ENCODE measurements at places on chromosomes 3 and 15.

DNA sequence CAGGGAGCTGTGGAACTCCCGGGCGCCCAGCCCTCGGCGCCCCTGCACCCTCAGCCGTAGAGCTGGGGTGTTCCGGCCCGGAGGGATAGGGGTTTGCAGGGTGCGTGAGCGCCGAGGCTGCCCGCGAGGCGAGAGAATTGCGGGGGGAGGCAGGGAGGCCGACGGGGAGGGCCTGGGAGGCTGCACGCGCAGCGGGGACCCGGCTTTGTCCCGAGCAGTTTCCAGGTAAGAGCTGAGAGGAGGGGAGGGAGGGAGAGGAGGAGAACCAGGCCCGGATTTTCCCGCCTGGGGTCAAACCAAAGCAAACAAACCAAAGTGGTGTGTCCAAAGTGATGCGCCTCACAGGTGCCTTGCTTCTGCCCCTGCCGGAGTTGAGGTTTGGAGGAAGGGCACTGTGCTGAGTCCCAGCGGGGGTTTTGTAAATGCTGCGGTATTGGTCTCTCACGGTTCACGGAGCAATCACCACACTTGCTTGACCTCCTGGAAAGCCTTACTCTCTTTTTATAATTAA is 146.4 kb downstream of the TJP1 start:
- no peak overlapping the region for H3K4me3 ChIP-seq
- DNase-seq, result no peak
- no peaks in the 10 kb centered on the region for H3K36me3 ChIP-seq
- H3K27ac ChIP-seq, result no peak overlapping the region
- peaks cover 44% of the 10 kb centered on the region for H3K27me3 ChIP-seq

GRCh38 chr3:45043728-45044299 is 17.7 kb downstream of the CLEC3B start:
- no peak overlapping the region for H3K27ac ChIP-seq
- peaks cover 21% of the 10 kb centered on the region for H3K27me3 ChIP-seq

DNA sequence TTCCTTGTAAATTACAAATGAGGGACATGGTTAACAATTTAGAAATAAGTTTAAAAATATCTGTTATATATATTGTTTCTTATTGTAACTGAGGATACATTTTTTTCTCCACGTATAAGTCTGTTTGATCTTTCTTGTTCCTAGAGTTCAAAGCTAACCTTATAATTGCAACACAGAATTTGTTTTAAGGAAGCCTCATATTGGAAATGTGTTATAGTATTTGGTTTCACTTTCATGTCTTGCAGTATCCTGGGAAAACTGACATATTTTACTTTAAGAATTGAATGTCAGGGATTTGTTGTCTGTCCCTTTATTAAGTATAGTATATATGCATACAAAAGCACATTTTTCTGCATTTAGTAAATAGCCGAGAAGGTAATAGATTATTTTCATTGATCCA is 23.5 kb upstream of the NIT2 start:
- no peaks in the 10 kb centered on the region for H3K27me3 ChIP-seq
- peaks cover 9% of the 10 kb centered on the region for H3K36me3 ChIP-seq
- no peak overlapping the region for H3K4me3 ChIP-seq
- no peaks in the 10 kb centered on the region for H3K4me1 ChIP-seq
- no peak for DNase-seq
- no peak overlapping the region for H3K27ac ChIP-seq

DNA sequence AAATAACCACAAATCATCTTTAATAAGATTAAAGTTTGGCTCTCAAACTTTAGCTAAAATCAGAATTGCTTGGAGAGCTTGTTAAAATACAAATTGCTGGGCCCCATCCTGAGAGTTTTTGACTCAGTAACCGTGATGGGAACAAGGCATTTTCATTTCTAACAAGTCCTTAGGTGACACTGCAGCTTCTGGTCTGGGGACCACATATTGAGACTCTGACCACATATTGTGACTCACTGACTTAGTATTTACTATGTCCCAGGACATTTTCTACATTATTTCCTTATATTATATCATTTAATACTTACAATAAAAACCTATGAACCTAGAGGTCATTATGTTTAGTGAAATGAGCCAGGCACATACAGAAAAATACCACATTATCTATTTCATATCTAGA is 164.5 kb downstream of the ZMAT3 start:
- no peak overlapping the region for H3K4me3 ChIP-seq

DNA sequence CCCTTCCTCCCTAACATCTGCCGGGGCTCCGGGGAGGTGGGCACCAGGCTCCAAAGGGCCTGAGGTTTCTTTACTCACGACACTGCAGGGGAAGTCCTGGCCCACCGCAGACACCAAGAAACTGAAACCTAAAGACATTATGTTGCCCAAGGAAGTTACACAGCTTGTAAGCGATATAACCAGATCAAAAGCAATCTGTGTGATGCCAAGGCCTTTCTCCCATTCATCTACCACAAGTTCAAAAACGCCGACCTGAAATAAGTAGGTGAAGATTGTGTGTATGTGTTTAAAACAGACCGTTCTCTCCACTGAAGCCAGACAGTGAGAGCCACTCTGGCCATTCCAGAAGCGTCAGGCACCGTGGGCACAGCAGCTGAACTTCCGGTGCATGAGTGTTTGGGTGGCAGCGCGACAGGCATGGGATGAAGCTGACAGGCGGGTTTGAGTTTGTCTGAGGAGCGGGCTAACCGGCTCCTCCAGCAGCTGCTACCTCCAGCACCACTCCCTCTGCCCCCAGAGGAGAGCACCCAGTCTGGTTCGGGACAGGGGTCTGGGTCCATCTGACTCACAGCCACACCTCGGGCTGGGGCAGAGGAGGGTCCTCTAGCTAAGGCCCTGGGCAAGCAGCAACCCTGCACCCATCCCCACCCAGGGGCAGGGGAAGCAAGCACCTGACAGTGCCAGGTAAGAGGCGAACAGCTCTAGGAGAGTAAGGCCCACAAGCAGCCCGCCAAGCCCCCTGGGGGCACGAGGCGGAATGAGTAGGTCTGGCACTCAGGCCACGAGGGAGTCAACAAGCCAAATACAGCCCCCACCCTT is 1.3 kb downstream of the TNK2 start:
- peak overlapping the region; percentile 98 for H3K27ac ChIP-seq
- peak; percentile 74 for DNase-seq
- H3K36me3 ChIP-seq, result peaks cover 2% of the 10 kb centered on the region
- no peaks in the 10 kb centered on the region for H3K27me3 ChIP-seq
- H3K4me1 ChIP-seq, result peaks cover 64% of the 10 kb centered on the region

DNA sequence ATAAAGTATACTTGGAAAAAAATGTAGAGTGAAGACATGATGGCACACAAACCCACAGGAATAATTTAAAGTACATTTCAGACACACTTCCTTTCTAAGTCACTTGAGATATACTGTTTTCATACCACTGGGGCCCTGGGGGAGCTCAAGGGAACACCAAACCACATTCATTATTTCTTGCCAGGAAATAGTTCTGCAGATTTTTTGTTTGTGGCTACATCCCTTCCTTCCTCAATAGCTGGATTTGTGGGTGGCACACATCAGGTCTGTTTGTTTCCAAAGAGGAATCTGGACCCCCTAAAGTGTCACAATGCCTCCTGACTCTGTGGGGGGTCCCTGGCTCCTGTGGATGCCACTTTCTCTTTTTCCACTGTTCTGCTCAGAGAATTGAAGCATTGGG is 153.5 kb upstream of the COL8A1 start:
- H3K27me3 ChIP-seq, result no peaks in the 10 kb centered on the region
- no peaks in the 10 kb centered on the region for H3K36me3 ChIP-seq
- no peak for DNase-seq
- no peak overlapping the region for H3K4me3 ChIP-seq
- H3K4me1 ChIP-seq, result no peaks in the 10 kb centered on the region
- H3K27ac ChIP-seq, result no peak overlapping the region

DNA sequence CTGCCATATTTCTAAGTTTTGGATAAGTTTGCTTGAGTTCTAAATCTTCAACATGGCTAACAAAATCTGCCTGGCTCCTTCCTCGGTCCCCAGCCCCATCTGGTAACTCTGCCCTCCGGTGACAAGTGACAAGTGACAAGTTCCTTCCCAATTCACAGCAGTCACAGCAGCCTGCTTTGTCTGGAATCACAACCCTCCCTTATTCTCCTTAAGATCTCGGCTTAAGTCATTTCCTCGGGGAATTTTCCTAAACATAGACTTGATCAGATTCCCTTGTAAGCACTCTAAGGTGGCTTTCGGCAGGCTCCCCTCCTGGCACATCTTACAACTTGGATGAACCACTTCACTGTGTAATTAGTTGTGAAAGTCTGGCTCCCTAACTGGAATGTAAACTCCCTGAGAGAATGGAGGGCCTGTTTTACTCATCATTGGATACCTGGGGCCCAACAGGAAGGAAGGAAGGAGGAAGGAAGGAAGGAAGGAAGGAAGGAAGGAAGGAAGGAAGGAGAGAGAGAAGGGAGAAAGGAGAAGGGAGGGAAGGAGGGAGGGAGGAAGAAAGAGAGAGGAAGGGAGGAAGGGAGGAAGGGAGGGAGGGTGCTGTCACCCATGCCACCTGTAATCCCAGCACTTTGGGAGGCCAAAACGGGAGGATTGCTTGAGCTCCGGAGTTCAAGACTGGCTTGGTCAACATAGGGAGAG is 126.4 kb downstream of the SHQ1 start:
- H3K4me3 ChIP-seq, result no peak overlapping the region
- H3K36me3 ChIP-seq, result peaks cover 3% of the 10 kb centered on the region
- H3K4me1 ChIP-seq, result peaks cover 21% of the 10 kb centered on the region
- DNase-seq, result no peak
- H3K27ac ChIP-seq, result no peak overlapping the region
- H3K27me3 ChIP-seq, result peaks cover 1% of the 10 kb centered on the region

DNA sequence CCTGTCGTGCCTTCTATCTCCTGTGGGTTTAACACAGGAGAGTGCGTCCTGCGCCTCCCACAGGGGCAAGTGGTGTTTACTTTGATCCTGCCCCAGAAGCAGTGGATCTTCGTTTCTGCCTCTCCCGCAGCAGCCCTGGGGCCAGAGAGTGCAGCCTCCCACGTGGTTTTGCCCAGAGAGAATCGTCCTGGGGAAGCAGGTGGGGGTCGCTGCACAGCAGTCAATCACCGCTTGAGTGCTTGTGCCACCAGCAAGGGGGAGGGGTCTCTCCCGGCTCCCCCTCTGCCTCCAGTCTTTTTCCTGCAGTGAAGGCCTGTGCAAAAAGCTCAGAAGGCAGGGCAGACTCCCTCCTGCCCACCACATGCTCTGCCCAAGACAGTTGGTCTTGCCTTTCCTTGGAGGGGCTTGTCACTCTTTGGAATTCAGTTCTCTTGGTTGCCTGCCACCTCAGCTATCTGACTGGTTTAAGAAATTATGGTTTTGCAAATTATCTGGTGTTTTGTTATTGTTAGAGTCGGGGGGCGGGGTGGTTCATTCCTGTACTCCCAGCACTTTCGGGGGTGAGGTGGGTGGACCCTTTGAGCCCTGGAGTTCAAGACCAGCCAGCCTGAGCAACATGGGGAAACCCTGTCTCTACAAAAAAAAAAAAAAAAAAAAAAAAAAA is 26.9 kb downstream of the STOML1 start:
- H3K4me1 ChIP-seq, result peaks cover 28% of the 10 kb centered on the region
- peak; percentile 63 for DNase-seq
- H3K27ac ChIP-seq, result peak overlapping the region; percentile 67
- H3K27me3 ChIP-seq, result peaks cover 2% of the 10 kb centered on the region
- peak overlapping the region; percentile 47 for H3K4me3 ChIP-seq

DNA sequence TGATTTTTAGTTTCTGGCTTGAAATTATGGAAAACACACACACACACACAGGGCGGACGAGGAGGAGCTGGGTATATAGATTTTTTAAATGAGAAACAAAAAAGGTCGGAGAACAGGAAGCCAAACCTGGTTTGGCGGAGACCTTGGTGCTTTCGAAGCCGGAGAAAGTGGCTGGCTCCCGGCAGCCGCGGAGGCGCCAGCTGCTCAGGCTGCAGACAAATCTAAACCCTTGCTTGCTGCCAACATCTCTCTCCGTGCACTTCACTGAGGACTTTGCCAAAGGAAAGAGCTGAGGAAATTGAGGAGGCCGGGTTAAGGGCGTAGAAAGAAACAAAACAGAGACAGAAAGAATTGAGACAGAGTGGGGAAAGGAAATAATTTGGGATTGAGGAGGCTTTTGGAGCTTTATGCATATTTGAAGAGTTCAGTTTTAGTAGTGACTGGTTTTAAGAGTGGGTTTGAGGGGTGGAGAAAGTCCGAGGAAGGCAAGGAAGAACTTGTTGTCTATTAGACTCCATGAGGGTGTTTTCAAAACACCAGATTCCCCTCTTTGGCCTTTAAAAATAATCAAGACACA is 2.2 kb downstream of the ZIC1 start:
- peaks cover 85% of the 10 kb centered on the region for H3K27me3 ChIP-seq
- H3K27ac ChIP-seq, result peak overlapping the region; percentile 79

DNA sequence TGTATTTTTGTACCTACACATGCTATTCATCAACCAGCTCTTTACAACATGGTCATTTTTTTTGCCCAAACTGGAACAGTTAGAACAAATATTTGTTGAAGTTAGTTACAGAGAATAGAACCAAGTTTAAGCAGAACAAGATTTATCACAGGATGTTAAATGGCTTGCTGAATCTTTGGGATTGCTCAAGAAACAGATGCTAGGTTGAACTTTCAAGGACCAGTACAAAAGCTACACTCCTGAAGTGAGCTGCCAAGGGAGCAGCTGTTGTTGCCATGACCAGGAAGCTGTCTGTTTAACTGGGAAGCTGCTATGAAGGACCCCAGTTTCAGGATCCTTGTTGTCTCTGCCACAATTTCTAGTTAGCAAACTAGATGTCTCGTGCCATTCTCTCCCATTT is 53.7 kb downstream of the ZIC1 start:
- H3K27ac ChIP-seq, result no peak overlapping the region
- no peak overlapping the region for H3K4me3 ChIP-seq
- H3K27me3 ChIP-seq, result no peaks in the 10 kb centered on the region
- H3K36me3 ChIP-seq, result no peaks in the 10 kb centered on the region
- no peaks in the 10 kb centered on the region for H3K4me1 ChIP-seq
- no peak for DNase-seq

DNA sequence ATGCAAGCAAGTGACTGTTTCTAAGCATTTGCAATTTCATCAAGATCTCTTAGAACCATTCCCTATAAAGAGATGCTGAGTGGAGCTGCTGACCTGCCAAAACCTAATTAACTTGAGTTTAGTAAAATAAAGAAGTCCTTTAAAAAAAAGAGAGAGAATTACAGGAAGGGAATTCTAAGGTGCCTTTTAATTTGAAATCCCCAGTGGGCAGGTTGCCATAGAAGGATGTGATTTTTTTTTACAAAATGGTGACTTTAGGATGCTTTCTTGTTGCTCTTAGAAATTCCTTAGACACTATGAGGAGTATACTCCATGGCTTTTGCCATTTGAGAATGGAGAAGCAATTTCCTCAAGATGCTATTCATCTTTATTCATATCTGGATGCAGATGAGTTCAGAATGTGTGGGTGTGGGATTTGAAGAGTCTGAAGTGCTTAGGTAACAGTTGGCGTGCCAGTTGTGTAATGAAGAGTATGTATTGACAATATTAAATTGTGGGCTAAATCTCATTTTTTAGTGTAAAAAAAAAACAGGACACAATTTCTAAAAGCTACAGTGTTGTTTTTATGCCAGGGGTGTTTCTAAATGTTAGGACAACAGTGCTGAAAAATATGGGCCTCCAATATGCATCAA is 13.6 kb downstream of the LRRC3B start:
- no peak overlapping the region for H3K27ac ChIP-seq
- no peaks in the 10 kb centered on the region for H3K27me3 ChIP-seq
- DNase-seq, result no peak
- H3K4me3 ChIP-seq, result no peak overlapping the region
- H3K4me1 ChIP-seq, result no peaks in the 10 kb centered on the region

All from activated naive CD8-positive, alpha-beta T cell treated with anti-CD3 and anti-CD28 coated beads, Interleukin-2, amount 50 U/mL, for 24 hours (primary cell).